OCI-LY7 (cell line): ENCODE measurements at places on chromosomes 1 and 21.
A peak's percentile ranks its signal among the peaks of the same experiment; 100 is the strongest.

GRCh38 chr1:222546091-222546490 is 1.8 kb downstream of the HHIPL2 start:
- DNase-seq: no peak

GRCh38 chr1:7526196-7526866 is 244.8 kb upstream of the VAMP3 start:
- DNase-seq: no peak

DNA sequence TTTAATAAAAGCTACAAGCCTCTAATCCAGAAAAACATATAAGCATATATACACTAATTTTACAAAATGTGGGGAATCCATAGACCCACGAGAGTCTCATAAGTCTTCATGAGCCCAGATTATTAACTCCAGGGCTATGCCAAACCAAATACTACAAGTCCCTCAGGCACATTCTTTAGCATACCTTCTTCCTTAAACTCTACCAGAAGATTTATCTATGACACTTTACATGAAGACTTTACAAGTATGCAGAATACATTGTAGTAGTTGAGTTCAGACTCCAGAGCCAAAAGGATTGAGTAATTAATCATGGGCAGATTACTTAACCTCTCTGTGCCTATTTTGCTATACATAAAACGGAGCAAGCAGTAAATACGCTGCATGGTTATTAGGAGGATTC is 793.7 kb upstream of the ADGRL2 start:
- no peak for DNase-seq

GRCh38 chr1:242455052-242455361 is 69.5 kb downstream of the PLD5 start:
- DNase-seq: no peak

DNA sequence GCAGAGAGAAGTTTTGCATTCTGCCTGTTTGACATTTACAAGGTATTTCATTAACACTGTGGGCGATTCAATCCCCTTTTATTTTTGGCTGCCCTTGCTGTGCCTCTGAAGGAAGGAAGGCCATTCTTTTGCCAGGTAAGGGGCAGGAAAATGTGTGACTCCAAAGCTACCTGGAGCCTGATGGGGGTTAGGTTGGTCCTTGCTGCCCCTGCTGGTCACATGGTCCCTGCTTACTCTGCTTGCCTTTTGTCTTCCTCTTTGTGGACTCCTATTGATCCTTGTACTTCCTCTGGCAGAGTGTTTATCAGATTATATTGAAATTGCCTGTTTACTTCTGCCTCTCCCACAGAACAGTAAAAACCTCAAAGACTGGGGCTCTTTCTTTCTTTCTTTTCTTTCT is 65.7 kb downstream of the ST6GALNAC3 start:
- DNase-seq: no peak

DNA sequence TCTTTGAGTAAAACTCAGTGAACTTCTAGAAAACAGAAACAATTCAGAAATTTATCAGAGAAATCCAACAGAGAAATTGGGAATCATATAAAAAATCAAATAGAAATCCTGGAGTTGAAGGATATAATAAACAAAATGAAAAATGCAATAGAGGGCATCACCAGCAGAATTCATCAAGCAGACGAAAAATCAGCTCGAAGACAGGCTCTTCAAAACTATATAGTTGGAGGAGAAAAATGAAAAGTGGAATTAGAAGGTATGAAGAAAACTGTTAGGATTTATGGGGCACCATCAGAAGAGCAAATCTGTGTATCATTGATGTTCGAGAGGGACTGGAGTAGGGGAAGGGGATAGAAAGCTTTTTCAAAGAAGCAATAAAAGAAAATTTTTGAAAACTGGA is 121.5 kb upstream of the GPR52 start:
- DNase-seq: no peak

GRCh38 chr21:39118061-39118460 is 65.2 kb downstream of the PSMG1 start:
- no peak for DNase-seq

GRCh38 chr1:222865718-222866117 is 50.9 kb downstream of the DISP1 start:
- no peak for DNase-seq

DNA sequence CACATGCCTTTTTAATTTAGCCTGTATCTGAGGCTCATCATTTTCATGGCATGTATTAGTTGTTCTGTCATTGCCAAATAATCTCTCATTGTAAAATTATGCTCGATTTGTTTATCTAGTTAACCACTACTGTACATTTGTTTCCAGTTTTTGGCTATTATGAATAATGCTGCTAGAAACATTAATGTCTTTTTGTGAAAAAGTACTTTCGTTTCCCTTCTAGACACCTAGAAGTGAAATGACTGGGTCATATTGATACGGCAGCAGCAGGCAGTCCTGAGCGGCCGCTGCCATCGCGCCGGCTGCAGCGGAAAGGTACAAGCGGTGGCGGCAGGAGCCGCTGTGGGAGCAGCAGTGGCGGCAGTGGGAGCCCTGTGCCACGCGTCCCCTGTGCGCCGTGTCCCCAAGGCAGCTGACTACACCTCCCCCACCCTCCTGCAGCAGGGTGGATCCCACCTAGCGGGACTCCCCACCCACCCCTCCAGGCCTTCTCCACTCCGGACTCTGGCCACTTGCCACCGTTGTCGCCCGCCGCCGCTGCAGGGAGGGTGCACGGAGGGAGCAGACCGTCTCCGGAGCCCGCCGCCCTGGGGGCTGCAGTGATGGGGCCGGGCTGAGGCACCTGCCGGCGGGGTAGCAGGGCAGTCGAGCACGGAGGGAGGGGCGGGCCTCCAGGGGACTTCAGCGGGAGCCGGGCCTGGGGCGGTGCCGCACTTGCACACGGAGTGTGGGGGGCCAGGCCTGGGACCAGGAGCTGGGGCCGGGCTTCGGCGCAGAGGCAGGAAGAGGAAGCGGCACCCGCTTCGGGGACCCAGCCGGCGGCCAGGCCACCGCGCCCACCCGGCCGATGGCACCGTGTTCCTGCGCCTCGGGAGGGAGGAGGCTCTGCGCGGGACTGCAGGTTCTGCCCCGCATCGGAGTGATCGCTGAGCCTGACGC is 66.8 kb upstream of the RGS7 start:
- DNase-seq: no peak

DNA sequence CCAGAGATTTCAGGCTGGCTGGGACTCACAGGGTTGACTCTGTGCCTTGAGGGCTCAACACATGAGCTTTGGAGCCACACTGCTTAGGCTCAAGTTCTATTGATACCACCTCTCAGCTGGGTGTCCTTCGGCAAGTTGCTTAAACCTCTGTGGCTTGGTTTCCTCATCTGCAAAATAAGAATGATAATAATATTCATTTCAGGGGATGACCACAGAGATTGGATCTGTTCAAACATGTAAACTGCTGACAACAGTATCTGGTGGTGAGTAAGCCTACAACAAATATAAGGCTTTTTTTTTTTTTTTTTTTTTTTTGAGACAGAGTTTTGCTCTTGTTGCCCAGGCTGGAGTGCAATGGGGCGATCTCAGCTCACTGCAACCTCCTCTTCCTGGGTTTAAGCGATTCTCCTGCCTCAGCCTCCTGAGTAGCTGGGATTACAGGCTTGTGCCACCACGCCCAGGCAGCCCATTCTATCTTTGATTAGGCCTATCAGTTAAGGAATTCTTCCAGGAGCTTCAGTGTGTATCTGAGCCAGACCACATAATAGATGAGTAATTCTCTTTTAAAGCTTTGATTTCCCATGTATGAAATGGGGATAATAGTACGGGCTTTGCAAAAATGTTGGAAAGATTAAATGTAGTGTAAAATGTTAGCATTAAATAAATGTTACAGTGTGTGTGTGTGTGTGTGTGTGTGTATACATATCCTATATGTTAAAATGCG is 437.6 kb downstream of the PRDM2 start:
- DNase-seq: no peak

GRCh38 chr1:23081376-23081775 is 62.1 kb downstream of the KDM1A start:
- peak; percentile 21 for DNase-seq

DNA sequence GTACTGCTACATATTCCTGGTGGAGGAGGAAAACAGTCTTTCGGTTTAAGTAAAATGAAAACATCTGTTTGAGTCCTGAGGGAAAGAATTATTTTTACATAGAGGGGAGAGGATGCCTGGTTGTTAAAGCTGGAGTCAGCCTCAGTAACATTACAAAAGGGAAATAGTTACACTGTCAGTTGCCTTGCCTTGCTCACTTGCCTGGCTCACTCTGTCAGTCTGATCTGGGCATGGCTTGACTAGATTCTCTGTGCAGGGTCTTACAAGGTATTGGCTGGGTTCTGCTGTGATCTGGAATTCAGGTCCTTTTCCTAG is 8.4 kb upstream of the UBE2U start:
- DNase-seq: no peak

DNA sequence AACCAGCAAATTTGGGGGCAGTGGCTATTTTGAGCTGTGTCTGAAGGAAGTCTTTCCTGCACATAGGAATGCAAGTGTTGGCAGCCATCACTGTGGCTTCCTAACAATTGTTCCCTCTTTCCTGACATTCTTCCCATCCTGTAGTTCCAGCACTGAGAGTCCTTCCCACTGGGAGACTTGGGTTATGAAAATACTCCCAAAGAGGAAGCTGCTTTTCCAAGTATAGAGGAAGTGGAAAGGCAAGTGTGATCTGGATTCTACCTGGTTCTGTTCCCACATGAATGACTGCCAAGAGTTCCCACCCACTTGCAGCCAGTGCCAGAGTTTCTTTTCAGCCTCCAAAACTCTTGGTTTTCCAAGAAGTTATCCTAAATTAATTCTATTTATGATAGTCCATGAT is 98.5 kb upstream of the CD53 start:
- DNase-seq: no peak

DNA sequence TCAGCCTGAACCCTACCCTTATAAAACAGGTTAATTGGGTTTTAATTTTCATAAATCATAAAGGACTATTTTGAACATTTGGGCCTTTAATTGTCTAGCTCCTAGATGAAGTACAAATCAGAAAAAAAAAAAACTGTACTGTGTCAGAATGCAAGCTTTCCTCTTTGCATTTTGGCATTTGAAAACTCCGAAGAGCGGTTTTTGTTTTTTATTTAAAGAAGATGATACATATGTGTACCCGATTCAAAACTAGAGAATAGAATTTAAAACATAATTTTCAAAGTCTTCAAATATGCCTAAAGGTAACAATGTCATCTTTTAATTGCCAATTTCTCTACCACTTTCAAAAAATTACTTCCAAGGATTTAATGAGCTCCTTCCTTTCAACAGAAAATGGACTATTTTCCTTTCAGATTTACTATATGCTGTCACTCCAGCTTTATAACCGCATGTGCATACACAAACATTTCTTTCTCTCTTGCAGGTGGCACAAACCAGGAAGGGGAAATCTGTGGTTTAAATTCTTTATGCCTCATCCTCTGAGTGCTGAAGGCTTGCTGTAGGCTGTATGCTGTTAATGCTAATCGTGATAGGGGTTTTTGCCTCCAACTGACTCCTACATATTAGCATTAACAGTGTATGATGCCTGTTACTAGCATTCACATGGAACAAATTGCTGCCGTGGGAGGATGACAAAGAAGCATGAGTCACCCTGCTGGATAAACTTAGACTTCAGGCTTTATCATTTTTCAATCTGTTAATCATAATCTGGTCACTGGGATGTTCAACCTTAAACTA is 33.7 kb downstream of the MRPL39 start:
- peak; percentile 80 for DNase-seq

GRCh38 chr21:34836103-34836932 is 167.5 kb downstream of the CLIC6 start:
- no peak for DNase-seq

GRCh38 chr1:57799490-57800115 is 375.7 kb upstream of the DAB1 start:
- DNase-seq: no peak

- no peak for DNase-seq
Measured at GRCh38 chr1:13661539-13661938, 38.4 kb upstream of the PRDM2 start.

DNA sequence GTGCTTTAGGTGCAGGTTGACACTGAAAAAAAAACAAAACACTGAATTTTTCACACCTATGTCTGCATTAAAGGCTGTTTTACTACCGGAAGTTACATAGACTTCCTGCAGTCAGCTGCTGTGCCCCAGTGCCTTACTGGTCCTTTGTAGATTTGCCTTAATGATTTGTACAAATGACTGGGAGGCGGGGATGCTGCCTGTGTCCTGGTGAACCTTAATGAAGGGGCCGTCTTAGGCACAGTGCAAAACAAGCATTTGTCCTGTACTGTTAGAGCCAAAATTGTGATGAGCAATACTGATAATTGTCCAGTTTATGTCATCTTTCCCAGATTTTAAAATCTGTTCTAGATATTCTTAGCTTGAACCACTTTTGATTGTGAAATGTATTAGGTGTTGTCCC is 90.9 kb upstream of the PGD start:
- DNase-seq: peak; percentile 45

DNA sequence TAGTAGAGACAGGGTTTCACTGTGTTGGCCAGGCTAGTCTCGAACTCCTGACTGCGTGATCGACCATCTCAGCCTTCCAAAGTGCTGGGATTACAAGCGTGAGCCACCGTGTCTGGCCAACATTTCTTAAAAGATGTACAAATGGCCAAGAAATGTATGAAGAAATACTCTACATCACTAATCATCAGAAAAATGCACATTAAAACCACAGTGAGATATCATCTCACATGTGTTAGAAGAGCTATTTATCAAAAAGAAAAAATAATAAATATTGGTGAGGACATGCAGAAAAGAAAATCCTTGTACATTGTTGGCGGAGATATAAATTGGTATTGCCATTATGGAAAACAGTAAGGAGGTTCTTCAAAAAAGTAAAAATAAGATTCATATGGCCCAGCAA is 33.6 kb upstream of the TNFSF18 start:
- no peak for DNase-seq

DNA sequence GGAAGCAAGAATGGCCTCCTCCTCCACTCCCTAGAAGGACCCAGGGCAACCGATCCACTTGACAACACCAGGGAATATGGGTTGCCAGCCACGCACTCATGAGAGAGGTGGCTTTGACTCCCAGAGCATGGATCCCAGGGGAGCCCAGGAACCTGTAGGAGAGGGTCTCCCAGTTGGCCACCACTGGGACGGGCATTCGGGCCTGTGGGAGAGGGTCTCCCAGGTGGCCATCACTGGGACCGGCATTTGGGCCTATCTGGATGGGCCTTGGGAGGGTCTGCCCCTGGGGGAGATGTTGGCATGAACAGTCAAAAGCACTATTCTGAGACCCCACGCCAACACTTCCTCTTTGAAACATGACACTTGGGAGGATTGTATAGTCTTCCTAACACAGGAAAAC is 565 bp downstream of the TFF1 start:
- no peak for DNase-seq

- no peak for DNase-seq
Measured at GRCh38 chr1:1090424-1091343, 16.6 kb upstream of the RNF223 start.

DNA sequence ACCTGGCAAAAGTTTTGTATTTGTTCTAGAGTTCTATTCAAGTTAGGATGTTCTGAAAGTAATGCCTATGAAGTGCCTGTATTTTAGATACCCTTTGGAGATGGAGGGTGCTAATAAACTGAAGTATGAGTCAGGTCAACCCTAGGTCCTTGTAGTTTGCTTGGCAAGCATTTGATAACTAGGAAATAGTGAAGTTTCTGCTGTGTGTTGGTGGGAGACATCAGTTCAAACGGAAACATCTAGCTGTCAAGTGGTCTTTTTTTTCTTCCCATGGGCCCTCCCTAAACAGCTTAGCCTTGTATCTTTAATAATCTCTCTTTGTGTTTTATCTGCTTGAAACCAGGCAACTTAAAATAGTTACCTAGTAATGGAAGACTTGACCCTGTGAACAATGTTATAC is 4.5 kb downstream of the MRPS6 start:
- DNase-seq: no peak

GRCh38 chr21:14762734-14763694 is 216.9 kb upstream of the SAMSN1 start:
- peak; percentile 88 for DNase-seq

GRCh38 chr1:2072109-2072806 is 22.0 kb downstream of the PRKCZ start:
- no peak for DNase-seq
